ENCODE measurements at places on chromosomes 2 and 18.

GRCh38 chr2:217707131-217707611, 295.6 kb downstream of the TNS1 start:
- no peak for DNase-seq

GRCh38 chr2:235658351-235659174, 164.7 kb downstream of the AGAP1 start:
- no peak for DNase-seq

DNA sequence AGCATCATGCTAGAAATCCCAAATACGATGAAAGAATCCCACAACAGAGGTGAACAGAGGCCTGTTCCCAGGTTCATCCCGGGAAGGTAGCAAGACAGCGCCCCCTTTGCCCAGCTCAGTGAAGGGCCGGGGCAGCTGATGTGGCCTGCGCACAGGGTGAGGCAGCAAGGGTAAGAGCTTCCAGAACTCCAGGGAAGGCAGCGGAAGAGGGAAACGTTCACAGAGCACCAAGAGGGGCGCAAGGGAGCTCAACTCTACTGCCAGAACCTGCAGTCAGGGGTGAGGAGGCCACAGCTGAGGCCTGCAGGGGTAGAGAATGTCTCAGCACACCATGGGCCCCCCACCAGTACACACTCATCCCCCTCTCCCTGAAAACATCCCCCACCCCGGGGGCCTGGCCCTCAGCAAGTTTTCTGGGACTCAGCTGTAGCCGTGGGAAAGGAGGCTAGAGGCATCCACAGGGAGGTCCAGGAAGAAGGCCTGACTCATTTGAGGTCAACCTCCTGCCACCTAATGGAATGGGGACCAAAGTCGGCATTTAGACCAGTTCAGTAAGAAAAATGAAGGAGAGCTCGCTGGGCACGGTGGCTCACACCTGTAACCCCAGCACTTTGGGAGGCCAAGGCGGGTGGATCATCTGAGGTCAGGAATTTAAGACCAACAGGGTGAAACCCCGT, 95.6 kb upstream of the ASAP2 start:
- DNase-seq, result no peak

DNA sequence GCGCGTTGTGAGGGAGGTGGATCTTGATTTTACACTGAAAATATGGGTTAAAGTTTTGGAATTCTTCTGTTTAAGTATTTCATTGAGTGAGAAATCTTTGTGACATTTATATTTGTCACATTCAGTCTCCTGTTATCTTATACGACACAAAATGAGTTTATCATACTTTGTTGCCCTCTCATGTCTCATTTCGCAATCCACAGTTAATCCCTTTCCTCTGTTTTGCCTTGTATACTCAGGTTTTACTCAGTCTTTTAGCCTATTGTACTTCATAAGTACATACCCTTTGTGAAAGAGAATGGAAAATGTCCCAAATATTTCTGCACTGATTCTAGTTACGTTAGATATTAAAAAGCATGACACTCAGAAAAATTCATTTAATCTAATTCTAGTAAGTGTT, 142.7 kb downstream of the ATP9B start:
- DNase-seq, result no peak

DNA sequence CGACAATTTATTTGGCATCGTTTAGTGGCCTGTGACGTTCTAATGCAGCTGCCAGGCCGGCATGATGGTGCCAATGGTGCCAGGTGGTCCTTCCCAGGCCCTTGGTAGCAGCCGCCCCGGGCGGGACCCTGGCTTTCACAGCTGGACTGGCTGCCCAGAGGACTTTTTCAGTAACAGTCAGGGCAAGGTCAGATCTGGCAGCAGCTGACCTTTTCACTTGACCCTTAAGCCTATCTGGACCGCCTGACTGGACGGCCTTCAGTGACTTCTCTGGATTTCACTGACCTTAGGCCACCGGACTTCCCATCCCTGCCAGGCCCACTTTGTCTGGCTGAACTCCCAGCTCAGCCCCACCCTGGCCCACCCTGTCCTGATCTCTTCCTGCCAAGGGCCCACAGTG, 15.9 kb downstream of the TRIB2 start:
- no peak for DNase-seq

- DNase-seq, result peak; percentile 12
These were observed 169.2 kb downstream of the CDH20 start for GRCh38 chr18:61502472-61502871.

GRCh38 chr18:2589345-2590068, 18.1 kb downstream of the NDC80 start:
- DNase-seq, result no peak

- no peak for DNase-seq
These were observed 66.7 kb downstream of the TNS1 start for GRCh38 chr2:217935901-217936684.

GRCh38 chr2:68466361-68466777, 725 bp downstream of the FBXO48 start:
- DNase-seq, result no peak

DNA sequence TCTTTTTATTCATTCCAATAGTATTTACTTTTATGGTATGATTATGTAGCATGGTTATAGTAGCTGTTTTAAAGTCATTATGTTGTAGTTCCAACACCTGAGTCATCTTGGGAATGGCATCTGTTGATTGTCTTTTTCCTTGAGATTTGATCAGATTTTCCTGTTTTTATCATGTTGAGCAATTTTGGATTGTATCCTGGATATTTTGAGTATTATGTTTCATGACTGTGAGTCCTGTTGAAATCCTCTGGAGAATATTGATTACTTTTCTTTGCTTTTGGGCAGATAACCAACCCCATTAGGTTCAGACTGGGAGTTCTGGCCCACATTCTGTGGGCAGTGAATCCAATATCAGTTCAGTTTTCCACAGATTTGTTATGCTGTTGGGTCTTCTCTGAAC, 163.2 kb upstream of the SPRED2 start:
- no peak for DNase-seq

DNA sequence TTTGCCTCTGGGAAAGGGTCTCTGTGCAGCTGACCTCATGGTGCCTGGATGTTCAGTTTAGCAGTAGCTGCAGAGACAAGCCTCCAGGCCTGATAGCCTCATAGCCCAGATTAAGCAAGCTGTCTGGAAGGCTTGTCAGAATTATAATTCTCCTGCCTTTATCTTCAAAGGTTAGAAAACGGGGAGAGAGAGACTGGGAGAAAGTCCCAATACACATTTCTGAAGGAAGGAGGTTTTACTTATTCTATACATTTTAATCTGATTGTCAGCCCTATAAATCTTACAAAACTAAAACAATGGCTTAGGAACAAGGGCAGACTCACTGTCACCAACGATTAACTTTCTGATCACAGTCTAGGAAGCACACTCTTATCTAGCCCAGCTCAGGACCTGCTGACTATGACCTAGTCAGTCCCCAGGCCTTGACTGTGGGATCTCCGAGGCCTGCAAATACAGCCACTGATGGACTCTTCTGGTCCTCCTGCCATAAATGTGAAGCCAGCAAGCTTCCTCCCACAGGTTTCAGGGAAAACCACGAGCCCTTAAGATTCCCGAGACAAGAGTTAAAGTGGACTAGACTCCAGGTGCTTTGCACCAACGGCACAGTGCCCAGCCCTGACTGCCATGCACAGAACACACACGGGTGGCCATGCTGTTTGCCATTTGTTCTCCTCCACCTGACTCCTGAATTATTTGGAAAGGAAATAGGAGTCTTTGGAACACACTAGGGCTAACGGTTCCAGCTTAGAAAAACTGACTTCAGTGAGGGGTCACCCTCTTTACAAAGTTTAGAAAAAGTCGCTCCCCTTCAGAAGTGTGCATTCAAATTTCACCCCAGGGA, 111.4 kb upstream of the SMAD7 start:
- DNase-seq, result no peak

- DNase-seq, result no peak
These were observed 42.2 kb downstream of the LBH start for GRCh38 chr2:30273574-30273929.

GRCh38 chr2:54360055-54360792, 95.9 kb upstream of the SPTBN1 start:
- DNase-seq, result no peak

DNA sequence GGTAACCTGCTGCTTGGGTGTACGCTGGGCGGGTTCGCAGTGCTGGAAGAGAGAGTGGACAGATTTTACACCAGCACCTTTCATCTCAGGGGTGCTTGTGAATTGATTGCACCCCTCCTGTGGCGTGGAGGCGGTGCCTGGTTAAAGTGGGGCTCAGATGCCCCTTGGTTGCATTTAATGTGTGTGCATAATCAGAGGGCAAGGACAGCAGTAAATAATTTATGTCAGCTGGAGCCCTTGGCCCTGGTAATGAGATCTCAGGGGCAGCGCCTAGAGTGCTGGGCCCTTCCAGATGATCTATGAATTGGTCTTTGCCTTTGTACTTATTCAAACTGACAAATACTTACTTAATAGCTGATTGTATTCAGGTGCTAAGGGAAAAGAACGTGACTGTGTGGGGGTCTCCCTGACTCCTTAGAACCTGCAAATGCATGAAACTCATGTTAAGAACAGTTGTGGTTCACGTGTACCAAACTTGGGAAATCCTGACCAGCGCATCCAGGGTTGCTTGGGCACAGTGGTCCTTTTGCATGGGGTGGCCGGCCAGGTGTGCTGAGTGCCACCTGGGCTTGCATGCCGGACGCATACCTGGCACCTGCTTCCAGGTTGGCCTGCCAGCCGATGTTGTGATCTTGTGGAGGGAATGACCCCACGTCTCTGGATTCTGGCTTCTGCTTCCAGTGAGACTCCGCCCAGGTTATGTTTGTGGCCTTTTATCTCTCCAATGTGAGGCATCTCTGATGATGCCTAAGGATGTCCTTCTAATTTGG, 118.5 kb downstream of the AGAP1 start:
- no peak for DNase-seq

DNA sequence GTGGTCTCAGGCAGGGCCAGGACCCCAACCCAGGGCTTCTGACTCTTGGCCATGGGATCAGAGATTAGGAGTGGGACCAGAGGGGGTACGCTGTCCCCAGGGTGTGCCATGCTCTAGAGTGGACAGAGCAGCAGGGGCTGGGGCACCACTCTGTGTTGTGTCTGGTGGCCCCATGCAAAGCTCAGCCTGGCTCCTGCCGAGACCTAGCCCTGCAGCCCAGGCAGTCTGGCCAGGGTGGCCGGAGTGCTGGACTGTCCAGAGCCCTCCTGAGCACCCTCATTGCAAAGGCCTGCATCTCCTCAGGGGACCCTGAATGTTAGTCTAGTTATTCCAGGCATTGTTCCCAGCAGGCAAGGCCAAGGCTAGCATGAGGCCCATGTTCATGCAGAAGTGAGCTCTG, 162.3 kb downstream of the TNS1 start:
- no peak for DNase-seq

- DNase-seq, result no peak
These were observed 185.8 kb downstream of the NRP2 start for GRCh38 chr2:205868053-205868452.

DNA sequence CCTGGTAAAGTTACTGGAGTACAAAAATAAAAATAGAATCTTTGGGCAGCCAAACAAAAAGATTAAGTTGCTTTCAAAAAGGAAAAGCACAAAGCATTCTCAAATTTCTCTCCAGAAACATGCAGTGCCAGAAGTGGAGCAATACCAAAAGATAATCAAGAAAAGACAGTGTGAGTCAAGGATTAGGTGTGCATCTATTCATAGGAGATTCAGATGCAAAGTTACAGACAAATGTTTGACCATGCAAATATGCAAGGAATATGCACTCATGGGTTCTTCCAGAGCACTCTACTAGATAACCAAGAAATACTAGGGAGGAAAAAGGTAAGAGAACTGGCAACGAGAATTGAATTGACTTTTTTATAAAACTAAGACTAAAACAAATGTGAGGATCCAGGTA, 51.8 kb upstream of the CDH20 start:
- DNase-seq, result no peak

DNA sequence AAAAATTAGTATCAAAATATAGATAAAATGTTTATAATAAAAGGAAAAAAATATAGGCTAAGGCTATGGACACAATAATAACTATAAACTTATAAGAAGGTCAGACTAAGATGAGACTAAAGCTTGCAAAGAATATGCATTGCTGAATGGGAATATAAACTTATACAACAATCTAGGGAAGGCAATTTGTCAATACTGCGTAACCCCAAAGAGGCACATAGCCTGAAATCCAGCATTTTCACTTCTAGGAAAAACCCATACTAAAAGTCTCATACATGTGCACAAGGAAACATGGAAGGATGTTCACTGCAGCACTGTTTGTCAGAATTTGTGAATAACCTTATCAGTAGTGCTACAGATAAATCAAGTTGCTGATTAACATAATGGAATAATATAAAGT, 45.5 kb downstream of the FANCL start:
- no peak for DNase-seq

- DNase-seq, result no peak
These were observed 17.8 kb downstream of the MAPRE3 start for GRCh38 chr2:26988058-26988860.

DNA sequence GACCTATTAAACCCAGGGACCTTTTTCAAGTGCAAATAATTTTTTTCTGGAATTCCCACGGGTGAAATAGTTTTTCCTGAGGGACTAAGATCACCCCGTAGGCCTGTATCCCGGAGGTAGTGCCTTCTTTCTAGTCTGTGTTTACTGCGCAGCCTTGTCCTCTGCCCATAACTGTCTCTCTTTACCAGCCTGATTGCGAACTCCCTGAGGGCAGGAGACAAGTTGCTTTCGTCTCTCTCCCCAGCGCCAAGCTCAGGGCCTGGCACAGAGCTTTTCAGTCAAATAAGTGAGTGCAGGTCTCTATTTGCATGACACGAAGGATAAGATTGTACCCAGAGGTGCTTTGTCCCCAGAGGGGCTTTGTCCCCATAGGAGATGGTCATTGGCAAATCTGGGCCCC, 123.9 kb downstream of the DDX1 start:
- DNase-seq, result no peak
